T follicular helper cell (primary cell): ENCODE measurements at places on chromosomes 1 and 21.

DNA sequence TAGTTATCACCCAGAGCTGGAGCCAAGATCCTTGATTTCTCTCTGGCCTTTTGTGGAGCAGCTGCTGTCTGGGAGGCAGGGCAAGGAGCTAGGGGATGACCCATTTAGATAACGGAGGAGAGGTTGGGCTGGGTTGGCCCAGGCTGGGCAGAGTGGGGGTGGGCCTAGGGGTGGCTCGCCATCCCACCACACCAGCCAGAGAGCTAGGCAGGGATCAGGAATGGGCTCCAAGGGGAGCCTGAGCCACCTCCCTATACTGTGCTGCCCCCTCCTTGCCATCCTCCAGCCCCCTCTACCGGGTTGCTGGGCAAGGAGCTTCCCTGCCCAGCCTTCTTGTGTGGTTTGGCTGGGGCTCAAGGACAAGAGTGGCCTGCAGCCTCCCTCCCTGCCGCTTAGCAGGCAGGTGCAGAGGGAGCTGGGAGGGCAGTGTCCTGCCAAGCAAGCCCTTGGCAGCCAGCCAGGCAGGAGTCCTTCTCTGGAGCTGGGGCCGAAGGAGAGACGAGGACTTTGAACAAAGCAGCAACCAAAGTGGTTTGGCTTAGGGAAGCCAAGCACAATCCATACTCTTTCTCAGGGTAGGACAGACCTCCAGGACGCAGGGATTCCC is 4.1 kb downstream of the NUAK2 start:
- no peak for DNase-seq

DNA sequence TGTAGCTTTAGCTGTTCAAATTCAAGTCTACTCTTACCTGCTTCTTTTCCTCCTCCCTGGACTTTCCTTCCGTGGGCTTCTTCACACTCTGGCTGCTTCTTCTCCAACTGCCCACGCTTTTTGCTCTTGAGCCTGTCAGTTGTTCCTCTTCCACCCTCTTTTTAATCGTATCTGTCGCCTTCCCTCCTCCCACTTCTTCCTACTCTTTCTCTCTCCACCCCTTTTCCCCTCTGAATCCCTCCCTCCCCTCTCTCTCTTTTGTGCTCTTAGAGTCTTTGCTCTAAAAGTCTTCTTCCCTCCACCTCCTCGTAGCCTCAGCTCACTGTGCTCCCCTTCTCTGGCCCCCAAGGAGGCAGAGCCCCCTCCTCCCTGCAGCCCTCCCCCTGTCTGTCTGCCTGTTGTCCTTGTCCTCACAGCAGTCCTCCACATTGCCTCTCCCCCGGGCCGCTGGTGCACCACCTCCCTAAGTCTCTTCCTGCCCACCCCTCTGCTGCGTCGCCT is 12.9 kb upstream of the GJA5 start:
- no peak for DNase-seq

GRCh38 chr1:116252785-116253184 is 120.3 kb upstream of the ATP1A1 start:
- DNase-seq: no peak

GRCh38 chr1:178644308-178645120 is 80.5 kb upstream of the RALGPS2 start:
- no peak for DNase-seq

DNA sequence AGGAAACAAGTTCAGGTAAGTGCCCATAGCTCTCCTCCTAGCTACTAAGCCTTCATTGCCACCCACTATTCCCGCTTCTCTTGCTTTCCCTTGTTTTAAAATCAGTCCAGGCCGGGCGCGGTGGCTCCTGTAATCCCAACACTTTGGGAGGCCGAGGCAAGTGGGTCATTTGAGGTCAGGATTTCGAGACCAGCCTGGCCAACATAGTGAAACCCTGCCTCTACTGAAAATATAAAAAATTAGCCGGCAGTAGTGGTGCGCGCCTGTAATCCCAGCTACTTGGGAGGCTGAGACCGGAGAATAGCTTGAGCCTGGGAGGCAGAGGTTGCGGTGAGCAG is 4.4 kb upstream of the CTTNBP2NL start:
- no peak for DNase-seq

DNA sequence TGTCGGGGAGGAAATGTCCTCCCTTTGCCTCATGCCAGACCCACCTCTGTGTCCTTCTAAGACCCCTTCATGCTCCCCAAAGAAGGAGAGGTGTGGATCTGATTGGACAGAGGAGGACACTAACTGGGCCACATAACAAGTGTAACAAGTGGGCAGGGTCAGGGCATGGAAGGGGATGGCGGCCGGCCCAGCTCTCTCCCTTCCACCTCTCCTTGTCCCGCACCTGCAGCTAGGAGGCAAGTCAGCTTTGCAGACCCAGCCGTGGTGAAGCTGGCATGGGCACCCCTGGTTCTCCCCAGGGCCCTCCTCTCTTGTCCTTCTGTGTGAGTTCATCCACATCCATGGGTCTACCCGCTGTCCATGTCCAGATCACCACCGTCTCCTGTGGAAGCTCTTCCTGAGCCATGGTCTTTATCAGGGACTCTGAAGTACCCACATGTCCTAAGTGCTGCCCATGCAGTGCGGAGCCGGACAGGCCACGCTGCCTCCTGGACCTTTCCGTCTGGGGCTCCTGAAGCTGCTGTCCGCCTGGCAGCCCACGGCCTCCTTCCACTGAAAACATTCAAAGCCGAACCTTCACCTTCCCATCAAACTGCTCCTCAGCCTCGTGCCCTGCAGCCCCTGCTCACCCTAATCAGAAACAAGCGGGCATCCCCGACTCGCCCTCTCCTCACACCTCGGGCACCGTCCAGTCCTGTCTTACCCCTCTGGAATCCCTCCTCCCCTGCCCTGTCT is 460.5 kb downstream of the PTPRU start:
- no peak for DNase-seq

DNA sequence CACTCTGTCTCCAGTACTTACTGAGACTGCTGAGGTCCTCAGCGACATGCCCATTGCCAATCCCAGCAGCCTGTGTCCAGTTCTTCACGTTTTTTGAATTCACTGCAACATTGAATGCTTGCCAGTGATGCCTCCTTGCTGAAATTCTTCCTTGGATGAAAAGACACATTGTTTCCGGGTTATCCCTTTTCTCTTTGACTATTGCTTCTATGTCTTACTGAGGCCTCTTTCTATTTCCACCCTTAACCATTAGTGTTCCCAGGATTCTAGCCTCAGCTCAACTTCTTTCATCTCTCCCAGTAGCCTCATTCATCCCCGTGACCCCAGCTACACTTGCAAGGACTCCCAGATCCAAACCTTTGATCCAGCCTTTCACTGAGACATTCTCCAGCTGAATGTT is 46.5 kb upstream of the KIF26B start:
- no peak for DNase-seq

DNA sequence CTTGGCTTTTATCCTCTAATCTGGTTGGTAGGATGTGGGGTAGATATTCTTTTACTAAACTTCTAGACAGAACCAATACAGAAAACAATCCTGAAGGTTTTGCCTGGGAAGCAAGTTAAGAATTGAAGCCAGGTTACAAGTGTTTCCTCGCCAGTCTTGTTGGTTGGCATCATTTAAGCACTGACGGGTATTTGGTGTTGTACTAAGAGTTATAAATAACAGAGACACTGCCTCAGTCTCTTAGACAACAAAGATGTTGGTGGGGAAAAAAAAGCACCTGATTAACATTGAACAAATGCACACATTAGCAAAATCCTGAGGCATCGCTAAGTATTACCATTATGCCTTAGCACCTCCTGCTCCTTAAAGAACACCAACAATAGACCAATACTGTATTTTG is 272.2 kb downstream of the BRINP2 start:
- DNase-seq: no peak

DNA sequence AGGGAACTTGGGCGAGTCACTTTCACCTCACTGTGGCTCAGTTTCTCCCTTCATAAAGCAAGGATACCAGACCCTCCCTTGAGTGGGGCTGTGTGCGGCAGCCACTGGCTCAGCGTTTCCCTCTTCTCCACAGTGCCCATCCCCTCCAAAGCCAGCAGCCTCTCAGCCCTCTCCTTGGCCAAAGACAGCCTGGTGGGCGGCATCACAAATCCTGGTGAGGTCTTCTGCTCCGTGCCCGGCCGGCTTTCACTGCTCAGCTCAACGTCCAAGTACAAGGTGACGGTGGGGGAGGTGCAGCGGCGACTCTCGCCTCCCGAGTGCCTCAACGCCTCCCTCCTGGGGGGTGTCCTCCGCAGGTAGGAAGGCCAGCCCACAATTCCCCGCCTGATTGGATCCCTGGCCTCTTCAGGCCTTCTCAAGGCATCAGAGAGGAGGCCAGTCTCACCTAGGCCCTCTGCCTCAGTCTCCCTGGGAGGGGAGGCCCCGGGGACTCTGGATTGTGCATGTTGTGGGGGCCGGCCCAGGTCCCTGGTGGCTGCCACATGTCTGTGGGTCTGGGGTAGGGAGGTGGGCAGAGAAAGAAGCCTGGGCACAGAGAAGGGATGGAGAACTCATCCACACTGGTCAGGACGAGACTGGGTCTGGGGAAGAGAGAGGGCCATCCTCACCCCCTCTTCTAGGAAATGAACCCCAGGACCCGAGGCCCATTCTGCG is 15.2 kb downstream of the TFAP2E start:
- DNase-seq: no peak

- no peak for DNase-seq
Observed at GRCh38 chr1:46479744-46480350, 9.8 kb upstream of the DMBX1 start.

DNA sequence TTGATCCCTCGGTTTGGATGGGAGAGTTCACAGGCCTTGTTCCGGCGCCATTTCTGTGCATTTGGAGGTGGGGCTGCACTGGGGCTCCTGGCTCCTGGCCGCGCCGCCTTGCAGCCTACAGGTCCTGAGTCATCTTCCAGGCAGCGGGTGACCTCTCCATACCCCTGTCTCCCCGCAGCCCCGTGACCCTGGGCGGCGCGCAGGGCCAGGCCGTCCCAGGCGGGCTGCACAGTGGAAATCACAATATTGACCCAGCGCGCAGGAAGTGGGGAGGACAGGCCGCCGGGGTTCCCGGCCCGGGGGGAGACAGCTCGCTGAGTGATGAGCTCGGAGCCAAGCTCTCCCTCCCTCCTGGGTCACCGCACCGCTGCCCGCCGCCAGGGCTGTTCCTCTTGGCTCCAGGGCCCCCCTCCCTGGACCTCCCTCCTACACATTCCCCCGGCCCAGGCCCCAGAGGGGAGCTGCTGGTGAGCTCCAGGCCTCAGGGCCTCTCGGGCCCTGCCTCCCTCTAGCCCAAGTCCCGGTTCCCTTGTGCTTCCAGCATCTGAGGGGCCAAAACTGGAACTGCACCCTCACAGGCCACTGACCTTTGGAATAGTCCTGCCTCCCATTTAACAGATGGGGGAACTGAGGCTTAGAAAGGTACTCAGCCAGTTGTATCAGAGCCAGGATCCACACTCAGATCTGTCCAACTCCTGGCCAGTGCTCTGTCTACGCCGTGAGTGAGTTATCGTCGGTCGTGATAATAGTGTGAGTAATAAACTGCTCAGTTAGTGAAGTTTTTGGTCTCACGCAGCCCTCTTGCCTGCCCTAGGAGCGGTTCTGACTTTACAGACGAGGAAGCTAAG is 142.9 kb upstream of the WNT4 start:
- no peak for DNase-seq

- DNase-seq: no peak
Observed at GRCh38 chr1:46655848-46656247, 12.3 kb downstream of the ATPAF1 start.

- no peak for DNase-seq
Observed at GRCh38 chr1:186497651-186498050, 36.7 kb upstream of the PDC start.

- DNase-seq: no peak
Observed at GRCh38 chr1:154639876-154640275, 31.9 kb upstream of the ADAR start.

- no peak for DNase-seq
Observed at GRCh38 chr1:232440325-232441035, 189.5 kb downstream of the SIPA1L2 start.

DNA sequence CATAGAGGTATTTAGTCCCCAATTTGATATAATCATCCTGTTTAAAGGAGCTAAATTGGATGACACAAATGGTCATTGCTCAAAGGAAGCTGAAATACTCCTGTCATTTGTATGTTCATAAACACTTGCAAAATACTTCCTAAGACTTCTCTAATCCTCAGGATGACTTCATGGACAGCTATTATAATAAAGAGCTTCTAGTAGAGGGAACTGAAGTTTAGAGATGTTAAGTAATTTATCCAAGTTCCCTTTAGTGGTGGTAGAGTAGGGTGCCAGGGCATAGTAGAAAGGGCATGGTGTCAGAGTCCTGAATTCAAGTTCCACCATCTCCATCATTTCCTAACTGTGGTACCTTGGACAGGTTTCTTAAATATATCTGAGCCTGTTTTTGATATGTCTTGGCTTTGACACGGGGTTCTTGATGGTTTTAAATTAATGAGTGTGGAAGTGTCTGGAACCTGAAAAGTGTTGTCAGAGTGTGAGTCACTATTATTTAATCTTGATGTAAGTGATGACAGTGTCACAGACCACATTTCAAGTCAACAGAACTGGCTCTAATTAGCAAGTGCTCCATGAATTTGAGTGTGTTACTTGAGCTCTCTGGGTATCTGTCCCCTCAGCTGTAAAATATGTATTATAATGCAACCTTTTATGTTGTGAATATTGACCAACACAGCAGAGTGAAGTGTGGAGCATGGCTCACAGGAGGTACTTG is 12.1 kb upstream of the GBP6 start:
- DNase-seq: no peak

- DNase-seq: no peak
Observed at GRCh38 chr1:65896721-65897120, 104.0 kb downstream of the PDE4B start.

DNA sequence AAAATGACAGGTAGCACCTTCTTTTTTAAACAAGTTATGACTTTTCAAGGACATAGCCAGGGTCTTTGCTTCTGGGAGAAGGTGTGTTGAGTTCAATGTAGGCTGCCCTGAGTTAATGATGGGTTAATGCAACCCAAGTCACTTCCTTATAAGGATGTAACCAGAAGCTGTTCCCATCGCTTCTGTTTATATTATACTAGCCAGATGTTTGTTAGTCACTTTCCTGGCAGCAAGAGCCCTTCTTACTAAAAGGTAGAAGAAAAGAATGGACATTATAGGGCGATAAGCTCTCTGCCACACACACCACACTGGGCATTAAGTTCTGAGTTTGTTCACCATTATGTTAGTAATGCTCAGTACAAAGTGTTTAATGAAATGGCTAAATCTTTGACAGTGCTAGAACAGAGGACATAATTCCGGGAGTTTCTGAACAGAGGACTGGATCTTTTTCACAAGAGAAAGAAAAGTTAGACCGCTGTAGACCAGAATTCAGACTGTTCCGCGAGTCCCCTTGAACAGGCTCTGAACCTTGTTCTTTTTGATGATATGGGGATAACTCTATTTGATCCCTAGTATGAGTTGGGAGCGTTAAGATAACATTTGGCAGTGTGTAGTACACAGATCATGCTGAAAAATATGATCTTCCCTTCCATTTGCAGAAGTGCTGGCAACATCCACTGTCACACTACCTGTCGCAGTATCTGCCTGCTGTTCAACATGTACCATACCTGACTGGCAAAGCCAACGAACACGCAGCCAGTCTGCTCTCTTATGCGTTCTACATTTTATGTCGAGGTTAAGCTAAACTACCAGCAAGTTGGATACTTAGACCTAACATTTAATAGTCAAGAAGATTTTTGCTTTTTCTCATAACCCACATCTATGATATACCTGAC is 41.0 kb downstream of the DEGS1 start:
- DNase-seq: no peak

- DNase-seq: no peak
Observed at GRCh38 chr1:56056438-56057287, 522.7 kb downstream of the PLPP3 start.
